ENCODE measurements at places on chromosomes 4 and X.

- no peak for DNase-seq
Observed at GRCh38 chr4:3659131-3659530, 107.1 kb upstream of the ADRA2C start.

- DNase-seq, result no peak
Observed at GRCh38 chr4:89254847-89255246, 52.8 kb downstream of the GPRIN3 start.

DNA sequence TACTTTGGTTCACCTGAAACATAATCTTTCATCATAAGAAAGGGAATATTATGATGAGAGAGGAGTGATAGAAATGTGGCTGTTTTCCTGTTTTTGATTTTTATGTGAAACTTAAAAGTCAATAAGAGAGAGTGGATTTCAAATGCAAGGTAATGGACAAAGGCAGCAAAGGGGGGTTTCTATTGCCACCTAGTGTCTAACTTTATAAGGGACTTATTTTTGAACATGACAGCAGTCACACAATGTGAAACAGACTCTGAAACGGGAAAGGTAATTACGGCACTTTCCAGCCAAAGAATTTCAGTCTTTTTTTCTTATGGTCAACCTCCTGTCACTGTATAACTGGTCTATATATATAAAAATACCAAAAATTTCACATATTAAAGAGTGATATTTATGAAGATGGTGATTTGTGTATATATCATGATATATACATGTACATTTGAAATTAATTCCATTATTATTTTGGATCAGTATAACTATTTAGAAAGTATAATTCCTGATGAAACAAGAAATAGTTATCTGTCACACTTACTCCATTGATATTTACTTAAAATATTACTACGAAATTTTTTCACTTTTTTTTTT, 127.1 kb downstream of the FBXO8 start:
- DNase-seq, result no peak

DNA sequence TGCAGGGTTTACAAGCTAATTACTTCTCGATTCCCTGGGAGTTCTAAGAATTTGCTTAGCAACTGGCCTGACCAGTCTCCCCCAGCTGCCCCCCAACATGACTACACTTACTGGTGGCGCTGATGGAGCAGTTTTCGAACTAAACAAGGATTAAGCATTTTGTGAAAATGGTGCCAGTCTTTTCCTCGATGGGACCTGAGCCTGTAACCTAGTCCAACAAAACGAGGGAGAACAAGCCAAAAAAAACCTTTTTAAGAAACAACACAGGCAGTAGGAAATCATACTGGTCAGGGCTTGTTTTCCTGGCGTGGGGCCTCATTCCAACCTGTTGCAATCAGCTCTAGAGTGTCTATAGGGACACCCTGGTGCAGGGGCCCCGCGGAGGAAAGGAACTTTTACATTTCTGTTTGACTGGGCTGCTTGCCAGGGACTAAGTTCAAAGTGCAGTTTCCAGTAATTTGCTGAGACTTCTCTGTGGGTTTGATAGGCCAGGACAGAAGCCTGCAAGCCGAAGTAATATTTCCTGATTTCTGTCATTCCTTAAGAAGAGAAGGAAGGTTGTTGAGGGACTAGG, 158.7 kb downstream of the SPRY1 start:
- no peak for DNase-seq

DNA sequence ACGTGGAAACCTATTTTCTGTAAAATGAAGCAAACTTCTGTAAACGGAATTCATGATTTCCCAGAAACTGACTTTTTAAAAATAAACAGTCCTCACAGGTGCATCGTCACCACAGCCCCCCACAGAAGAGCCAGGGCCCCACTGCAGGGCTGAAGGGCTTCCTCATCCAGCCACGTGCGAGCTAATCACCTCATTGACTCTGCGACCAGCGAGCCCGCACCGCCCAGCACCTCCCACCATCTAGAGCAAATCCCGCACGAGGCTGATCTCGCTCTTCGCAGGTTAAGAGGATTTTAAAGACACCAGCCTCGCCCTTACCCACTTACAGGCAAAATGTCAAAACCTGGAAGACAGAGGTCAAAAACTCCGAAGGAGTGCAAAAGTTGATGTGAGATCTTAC, 14.8 kb downstream of the PPP2R3B start:
- no peak for DNase-seq

DNA sequence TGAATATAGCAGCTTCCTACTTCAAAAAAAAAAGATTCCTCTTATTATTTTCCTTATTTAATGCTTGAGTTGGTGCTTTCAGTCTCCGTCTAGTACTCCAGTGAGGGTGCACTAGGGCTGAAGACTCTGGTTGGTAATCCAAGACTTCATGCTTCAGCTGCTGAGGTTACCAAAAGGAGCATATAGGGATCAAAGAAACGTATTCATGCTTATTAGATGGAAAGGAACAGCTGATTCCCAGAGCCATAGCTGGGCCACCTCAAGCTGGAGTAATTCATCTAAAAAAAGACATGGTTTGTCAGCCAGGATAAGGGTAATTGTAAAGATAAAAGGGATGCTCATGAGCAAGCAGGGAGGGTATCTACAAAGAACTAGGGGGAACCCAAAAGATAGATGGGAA, 131.7 kb upstream of the FAM47B start:
- no peak for DNase-seq

All from stimulated activated CD8-positive, alpha-beta memory T cell treated with anti-CD3 and anti-CD28 coated beads, Interleukin-15, amount 100 ng/mL, for 4 hours (primary cell).